ENCODE measurements at places on chromosomes 13 and 19.

DNA sequence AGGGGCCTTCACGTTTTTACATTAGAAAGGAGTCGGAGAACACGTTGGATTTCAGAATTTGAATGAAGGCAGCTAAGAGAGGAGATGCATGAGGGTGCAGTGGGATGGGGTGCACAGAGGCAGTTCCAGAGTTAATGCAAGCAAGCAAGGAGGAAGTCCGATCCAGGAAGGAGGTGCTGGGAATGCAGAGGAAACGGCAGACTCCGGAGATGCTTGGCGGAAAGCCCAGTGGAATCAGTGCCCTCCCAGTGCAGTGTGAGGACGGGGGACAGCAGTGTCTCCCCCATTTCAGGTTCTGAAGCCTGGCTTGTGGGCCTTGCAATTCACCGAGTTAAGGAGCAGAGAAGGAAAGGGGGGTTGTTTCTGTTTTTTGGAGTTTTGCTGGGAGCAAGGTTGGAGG is 100.4 kb downstream of the COL4A2 start:
- no peak for DNase-seq

DNA sequence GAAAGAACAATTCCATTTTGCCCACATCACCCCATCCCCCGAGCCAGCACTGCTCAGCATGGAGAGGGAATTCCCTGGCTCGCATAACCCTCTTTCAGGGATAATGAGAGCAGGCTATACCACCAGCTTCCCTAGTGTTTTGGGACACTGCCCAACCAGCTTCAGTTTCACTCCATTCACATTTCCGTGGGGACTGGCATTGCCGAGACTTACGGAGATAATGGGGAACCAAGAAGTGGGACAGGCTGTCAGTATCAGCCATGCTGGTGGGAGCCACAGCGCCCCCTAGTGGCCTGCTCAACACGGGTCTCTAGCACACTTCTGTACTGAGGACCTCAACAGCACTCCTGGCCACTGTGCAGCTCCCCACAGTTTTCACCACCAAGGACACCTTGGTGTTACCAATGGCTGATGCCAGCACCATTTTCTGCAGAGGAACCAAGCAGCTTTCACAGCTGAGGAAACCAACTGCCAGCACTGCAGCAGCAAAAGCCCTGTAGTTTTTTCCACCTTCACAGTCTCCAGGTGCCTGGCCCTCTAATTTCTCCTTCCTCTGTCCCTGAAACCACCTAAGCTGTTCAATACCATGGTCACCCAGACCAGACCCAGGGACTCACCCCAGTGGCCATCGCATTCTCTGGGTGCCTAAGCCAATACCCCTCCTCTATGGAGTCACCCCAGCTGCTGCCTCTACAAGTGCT is 23.7 kb downstream of the SLC6A16 start:
- peak; percentile 72 for DNase-seq

DNA sequence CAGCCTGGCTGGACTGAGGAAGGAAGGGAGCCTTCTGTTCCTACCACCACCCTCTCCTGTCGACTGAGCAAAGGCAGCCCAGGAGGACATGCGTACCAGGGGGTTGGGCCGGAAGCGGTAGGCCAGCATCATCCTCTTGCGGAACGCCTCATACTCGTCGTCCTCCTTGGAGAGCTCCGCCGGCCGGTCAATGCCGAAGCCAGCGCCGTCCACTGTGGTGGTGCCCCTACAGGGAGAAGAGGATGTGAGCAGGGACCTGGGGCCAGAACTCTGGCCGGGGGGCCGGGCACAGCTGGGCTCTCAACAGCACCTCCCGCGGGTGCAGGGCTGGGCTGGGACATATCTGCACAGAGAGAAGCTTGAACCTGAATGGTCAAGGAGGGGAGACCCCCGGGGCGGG is 3.8 kb upstream of the TM6SF2 start:
- no peak for DNase-seq

DNA sequence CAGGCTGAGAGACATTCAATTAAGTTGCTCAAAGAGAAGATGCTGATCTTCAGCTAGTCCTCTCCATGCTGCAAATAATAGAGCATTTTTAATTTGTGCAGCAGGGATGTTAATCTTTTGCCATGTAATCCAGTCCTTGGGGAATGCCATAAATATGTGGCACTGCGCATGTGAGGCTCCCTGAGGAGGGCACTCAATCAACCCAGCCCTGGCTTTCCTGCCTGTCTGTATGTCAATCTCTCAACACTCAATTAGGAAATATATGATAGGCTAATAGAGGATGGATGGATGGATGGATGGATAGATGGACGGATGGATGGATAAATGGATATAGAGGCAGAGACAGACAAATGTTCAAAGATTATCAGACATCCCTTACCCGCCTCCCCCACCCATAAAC is 31.6 kb upstream of the POP4 start:
- no peak for DNase-seq

DNA sequence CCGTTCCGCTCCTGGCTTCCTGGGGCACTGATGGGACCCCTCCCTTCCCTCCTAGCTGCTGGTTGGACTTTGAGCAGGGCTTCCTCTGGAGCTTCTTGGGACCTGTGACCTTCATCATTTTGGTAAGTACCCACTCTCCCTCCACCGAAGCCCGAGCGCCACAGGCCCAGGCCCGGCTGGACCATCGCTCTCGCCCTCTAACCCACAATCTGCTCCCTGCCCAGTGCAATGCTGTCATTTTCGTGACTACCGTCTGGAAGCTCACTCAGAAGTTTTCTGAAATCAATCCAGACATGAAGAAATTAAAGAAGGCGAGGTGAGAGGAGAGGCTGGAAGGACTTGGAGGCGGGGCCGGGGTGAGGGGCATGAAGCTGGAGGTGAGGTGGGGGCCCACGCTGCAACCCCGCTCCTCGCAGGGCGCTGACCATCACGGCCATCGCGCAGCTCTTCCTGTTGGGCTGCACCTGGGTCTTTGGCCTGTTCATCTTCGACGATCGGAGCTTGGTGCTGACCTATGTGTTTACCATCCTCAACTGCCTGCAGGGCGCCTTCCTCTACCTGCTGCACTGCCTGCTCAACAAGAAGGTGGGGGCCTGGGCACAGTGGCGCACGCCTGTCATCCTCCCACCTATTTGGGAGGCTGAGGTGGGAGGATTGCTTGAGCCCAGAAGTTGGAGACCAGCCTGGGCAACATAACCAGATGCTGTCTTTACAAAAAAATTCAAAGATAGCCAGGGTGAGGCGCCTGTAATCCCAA is 12.3 kb downstream of the DDX39A start:
- DNase-seq, result peak; percentile 9

DNA sequence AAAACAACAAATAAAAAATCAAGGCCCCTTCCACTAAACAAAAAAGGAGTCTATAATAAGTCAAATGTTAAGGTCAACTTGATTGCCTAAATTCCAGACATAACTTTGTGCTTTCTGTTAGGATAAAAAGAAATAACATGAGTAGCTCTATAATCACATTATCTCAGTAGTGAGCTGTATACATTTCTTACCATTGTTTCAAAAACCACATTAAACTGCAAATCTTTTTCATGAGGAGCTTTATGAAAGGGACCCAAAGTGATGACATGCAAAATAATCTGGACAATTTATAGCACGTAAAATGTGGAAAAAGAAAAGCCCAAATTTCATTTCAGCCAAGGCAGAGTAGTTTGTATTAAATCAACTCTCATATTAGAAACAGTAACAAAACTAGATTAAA is 269.2 kb downstream of the KLF12 start:
- DNase-seq, result no peak

DNA sequence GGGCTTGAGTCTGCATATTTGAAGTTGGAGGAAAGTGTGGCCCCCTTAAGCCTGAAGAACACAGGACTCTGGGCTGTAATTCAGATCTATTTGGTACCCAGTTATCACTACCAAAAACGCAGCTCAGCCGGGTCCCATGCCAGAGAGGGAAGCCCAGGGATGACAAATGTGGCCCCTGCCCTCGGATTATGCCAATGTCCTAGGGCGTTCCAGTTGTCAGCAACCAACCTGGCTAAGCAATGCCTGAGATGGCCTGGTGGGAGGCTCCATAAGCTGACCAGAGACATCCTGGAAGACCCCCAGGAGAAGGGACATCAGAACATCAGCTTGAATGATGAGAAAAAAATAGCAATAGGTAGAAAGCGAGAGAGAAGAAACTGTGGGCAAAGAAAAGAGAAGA is 79.6 kb upstream of the UQCRFS1 start:
- DNase-seq, result no peak

DNA sequence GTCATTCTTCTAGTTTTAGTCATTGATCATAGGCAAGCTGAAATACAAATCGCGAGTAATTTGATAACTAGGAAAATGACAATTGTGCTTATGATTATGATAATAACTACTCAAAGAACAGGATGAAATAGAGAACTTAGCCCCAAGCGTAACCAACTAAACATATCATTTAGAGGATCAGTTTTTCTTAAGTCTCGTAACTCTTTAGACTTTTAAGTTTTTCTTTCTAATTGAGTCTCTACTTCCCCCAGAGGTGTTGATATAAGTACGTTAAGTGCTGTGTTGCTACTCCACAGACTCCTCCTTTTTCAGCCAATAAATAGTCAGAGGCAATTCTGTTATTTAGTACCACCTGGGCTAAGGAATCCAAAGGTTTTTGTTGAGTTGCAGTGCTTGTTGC is 96.3 kb downstream of the NHLRC3 start:
- no peak for DNase-seq

DNA sequence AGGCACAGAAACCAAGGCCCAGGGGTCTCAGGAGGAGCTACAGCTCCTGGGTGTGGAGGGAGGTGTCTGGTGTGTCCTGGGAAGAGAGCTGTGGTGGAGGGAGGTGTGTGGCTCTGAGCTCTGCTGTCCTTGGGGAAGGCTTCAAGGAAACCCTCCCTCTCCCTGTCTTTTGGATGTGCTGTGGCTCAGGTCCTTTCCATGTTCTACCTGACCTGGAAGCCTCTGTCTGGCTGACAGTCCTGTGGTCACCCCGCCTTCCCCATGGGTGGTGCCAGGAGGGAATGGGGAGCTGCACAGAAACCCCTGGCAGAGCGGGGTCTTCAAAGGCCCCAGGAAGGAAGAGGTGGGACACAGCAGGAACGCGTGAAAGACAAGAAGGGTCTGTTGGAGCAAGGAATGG is 617 bp upstream of the CEACAM7 start:
- no peak for DNase-seq

GRCh38 chr19:14715841-14716240 is 26.0 kb downstream of the ZNF333 start:
- no peak for DNase-seq

DNA sequence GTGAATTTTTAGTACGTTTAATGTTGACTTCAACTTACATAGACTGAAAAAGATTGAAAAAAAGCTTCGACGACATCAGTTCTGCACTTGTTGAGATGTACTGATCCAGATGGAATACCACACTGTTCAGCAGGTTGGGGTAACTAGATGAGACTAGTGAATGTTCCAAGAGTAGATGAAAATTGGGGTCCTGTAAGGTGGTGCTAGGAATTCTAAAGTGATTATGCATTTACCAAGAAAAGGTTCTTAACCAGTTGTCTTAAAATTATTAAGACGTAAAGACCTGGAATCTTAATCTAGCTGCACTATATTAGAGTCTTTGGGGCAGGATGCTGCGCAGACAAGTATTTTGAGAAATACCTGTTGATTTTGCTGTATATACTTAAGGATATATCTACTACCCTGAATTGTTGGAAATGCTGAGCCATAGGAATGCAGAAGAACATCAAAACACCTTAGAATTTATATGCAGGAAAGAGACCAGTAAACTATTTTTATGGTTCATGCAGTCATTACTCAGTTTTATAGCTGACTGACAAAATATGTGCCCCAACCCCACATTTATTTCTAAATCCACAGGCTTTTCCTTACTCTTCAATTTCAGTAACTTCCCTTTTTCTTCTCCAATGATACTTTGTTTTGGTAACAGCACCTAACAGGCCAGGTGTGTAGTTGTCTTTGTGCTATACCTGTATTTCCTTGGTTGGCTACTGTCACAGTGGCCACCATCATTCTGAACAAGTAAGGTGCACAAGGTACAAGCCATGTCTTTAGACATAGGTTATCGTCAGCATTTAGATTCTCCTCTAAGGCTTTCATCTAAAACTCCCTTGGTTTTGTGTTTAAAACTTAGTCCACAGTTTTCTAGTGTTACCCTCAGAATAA is 8.6 kb downstream of the MIR17HG start:
- DNase-seq, result no peak

DNA sequence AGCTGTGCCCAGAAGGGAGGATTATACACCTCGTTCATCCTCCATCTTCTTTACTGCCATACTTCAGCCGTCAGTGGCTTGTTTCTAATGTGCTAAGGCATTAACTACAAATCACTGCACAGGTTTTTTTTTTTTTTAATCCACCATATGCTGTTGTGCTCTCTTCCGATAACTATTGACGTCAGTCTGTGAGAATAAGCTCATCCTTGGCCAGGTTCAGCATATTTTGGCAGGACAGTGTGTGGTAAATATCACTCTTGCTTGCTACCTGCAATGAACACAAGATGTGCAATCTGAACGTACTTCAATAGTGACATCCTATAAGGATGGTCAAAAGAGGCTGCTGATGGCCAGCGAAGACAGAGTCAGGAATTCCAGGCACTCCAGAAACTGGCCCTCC is 2030.7 kb upstream of the PCDH20 start:
- no peak for DNase-seq

- DNase-seq, result no peak
These were observed 14.0 kb upstream of the GJA3 start for GRCh38 chr13:20174656-20175405.

GRCh38 chr19:8377598-8377997 is 12.6 kb upstream of the RAB11B start:
- DNase-seq, result no peak

- DNase-seq, result no peak
These were observed 53.6 kb downstream of the POSTN start for GRCh38 chr13:37544995-37545394.

DNA sequence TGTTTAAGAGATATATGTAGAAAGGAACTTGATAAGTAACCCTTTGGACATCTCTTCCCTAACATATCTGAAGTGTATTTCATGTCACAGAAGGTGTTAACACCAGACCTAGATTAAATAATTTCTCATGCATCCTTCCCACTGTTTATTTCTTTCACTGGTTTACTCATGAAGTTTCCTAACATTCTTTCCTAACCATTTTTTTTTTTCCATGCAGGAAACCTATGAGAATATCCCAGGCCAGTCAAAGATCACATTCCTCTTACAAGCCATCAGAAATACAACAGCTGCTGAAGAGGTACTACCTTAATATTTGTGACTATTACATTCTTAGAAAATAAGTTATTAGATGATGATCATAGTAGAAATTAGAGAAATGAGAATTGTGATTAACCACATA is 28.8 kb downstream of the IPO5 start:
- DNase-seq, result no peak
